CD4-positive, alpha-beta T cell (primary cell): ENCODE measurements at places on chromosomes 6 and 20.

GRCh38 chr20:32209850-32210605 is 2.3 kb downstream of the POFUT1 start:
- DNase-seq: no peak
- no peak overlapping the region for H3K27ac ChIP-seq
- H3K36me3 ChIP-seq: peaks cover 30% of the 10 kb centered on the region
- no peaks in the 10 kb centered on the region for H3K27me3 ChIP-seq

DNA sequence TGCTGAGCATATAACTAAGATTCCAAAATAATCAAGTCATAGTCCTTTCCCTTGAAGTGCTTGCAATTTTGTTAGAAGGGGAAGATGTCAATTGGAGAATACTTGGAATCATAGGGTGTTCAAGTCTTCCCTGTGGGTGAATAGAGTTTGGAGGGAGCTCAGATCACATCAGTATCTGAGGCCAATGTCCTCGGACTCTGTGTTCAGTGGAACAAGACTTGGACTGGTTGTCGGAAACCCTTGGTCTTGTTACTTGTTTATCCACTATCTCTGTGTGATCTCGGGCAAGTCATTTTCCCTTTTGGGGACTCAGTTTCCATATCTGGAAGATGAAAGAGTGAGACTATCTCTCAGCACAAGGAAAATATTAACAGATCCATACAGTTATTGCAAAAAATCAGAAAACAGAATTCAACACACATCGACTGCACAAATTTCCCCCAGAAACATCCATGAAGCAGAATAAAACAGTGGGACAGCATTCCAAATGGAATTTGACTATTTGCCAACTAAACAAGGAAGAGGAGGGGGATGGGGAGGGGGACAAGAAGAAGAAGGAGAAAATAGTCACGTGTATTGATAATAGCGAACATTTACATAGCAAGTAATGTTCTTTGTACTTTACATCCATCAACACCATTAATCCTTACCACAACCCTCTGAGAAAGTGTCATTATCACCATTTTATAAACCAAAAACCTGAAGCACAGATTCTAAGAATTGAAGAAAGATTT is 3.9 kb upstream of the EDEM2 start:
- H3K36me3 ChIP-seq: no peaks in the 10 kb centered on the region
- H3K4me3 ChIP-seq: no peak overlapping the region
- no peak overlapping the region for H3K27ac ChIP-seq
- H3K4me1 ChIP-seq: peaks cover 18% of the 10 kb centered on the region
- no peaks in the 10 kb centered on the region for H3K27me3 ChIP-seq
- no peak for DNase-seq

- no peak overlapping the region for H3K27ac ChIP-seq
- H3K27me3 ChIP-seq: no peaks in the 10 kb centered on the region
- H3K4me1 ChIP-seq: no peaks in the 10 kb centered on the region
- H3K4me3 ChIP-seq: no peak overlapping the region
- peaks cover 2% of the 10 kb centered on the region for H3K36me3 ChIP-seq
These were observed 375.1 kb downstream of the BTBD9 start for GRCh38 chr6:38264605-38265004.

DNA sequence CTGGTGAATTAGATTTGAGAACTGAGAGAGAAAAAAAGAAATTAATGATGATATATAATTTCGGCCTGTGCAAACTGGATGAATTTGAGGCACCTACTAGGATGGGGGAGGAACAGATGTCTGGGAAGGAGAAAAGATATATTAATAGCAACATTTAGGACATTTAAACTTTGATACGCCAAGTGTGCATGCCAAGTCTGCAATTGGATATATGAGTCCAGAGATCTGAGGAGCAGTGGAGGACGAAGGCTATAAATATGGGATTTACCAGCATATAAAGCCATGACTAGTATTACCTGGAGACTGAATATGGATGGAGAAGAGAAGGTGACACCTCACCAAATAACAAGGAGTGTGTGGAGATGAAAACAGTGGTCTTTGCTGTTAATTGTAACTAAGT is 272.6 kb upstream of the HSF2 start:
- no peaks in the 10 kb centered on the region for H3K36me3 ChIP-seq
- DNase-seq: no peak
- H3K27ac ChIP-seq: no peak overlapping the region
- H3K27me3 ChIP-seq: no peaks in the 10 kb centered on the region
- no peaks in the 10 kb centered on the region for H3K4me1 ChIP-seq

DNA sequence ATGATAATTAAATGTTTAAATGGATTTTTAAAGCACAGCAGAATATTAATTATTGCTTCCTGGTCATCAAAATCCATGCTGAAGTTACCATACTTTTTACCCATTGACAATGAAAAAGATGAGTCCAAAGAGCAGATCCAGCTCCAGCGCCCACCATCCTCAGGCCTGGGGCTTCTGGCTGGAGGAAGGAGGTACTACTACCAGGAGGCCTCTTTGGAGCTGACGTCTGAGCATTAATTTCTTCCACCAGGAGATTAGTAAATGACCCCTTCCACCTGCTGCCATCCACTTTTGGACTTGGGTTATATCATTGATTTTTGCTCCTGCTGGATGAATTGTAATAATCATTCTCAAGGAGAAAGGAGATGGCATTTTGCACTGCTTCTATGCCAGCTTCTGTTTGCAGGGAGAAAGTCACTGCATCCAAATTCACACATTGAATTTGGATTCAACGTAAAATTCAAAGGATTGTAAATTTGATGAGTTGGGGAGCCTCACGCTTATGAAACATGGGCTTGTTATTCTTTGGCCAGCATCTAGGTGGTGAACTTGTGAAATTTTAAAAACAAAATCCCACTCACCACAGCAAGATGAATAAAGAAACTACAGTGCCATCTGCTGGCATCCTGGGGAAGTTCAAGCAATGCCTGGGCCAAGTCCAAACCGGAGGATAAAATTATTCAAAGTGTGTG is 121.8 kb downstream of the SASH1 start:
- no peak overlapping the region for H3K27ac ChIP-seq
- H3K27me3 ChIP-seq: no peaks in the 10 kb centered on the region
- H3K36me3 ChIP-seq: no peaks in the 10 kb centered on the region
- H3K4me3 ChIP-seq: no peak overlapping the region
- peaks cover 3% of the 10 kb centered on the region for H3K4me1 ChIP-seq

GRCh38 chr6:14913931-14914330 is 331.9 kb upstream of the JARID2 start:
- no peak overlapping the region for H3K4me3 ChIP-seq
- no peaks in the 10 kb centered on the region for H3K36me3 ChIP-seq
- no peak for DNase-seq
- H3K4me1 ChIP-seq: peaks cover 22% of the 10 kb centered on the region

GRCh38 chr6:113632220-113632864 is 224.8 kb upstream of the MARCKS start:
- peaks cover 17% of the 10 kb centered on the region for H3K4me1 ChIP-seq
- H3K36me3 ChIP-seq: no peaks in the 10 kb centered on the region
- no peak overlapping the region for H3K27ac ChIP-seq
- no peaks in the 10 kb centered on the region for H3K27me3 ChIP-seq
- peak; percentile 54 for DNase-seq

DNA sequence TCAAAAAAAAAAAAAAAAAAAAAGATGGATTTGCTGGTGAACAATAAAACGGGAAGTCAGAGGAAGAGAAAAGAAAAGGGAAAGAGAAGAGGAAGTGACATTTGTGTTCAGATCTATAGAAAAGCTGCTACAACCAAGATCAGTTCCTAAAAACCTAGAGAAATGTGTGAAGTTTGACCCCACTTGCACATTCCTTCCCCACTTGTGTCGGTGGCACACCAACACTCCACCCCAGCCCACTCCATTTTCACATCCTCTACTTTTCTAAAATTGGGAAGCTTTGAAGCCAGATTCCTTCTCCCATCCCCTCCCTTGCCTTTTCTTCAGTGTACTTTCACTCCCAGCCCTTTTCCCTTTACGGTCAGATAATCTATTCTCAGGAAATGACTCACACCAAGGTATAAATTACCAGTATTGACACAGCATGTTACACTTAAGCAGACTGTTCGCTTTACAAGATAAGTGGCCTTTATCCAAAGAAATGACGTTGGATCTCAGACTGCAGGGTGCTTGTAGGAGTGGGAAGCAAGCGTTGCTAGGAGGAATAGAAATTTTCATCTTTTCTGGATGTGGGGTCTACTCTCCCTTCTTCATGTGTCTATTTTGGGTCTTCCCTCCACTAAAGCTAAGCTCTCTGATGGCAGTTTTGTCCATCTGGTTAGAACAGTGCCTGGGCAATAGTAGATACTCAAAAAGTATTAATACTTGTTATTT is 92.5 kb upstream of the ADGRF1 start:
- no peak overlapping the region for H3K4me3 ChIP-seq
- peak; percentile 4 for DNase-seq
- no peaks in the 10 kb centered on the region for H3K36me3 ChIP-seq
- no peaks in the 10 kb centered on the region for H3K27me3 ChIP-seq
